LHCN-M2 (cell line): ENCODE measurements at places on chromosomes 4 and X.

- DNase-seq = no peak
These were observed 26.7 kb upstream of the ZCCHC13 start for GRCh38 chrX:74277320-74277719.

DNA sequence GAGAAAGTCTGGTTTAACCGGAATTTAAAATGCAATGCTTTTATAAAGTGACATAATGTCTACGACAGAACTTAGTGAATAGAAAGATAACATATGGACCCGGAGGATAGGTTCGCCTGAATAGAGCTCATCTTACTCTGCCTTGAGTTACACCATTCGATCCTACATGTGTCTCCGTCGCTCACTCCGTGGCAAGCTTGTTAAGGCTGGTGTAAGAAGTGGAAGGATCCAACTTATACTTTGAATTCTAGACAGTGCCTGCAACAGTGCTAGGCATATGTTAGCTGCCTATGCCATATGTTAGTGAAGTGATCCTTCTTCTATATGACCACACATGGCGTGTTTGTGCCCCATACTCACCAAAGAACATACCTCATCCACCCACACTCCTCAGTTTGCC lies 50.9 kb downstream of the SEL1L3 start:
- no peak for DNase-seq

DNA sequence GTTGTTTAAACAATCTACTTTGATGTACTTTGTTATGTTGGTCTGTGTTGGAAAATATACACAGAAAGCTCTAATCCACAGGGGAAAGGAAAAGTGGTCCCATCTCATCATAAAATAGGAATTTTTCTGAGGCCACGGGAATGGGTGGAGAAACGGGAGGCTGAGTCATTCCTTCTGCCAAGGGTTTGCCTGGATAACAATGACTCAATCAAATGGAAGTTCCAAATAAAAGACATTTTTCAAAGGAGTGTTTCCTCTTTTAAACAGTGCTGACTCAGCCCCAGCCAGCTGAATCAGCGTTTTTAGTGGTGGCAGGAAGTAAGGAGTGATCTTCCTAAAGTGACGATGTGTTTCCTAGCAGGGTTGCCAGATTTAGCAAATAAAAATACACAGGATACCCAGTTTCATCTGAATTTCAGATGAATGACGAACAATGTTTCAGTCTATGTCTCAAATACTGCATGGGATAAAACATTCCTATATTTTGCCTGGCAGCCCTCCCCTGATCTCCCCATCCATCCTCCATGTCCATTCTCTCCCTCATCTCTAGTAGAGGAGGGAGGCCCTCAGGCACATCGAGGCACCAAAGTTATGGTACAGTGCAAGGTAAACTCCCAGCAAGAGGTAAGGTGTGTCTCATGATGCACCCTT lies 345.4 kb upstream of the GATB start:
- peak; percentile 97 for DNase-seq

- no peak for DNase-seq
These were observed 361.1 kb downstream of the TRAM1L1 start for GRCh38 chr4:116724249-116724648.

GRCh38 chr4:94251094-94251493 lies 43.4 kb downstream of the SMARCAD1 start:
- no peak for DNase-seq

- no peak for DNase-seq
These were observed 1.8 kb downstream of the ZFYVE28 start for GRCh38 chr4:2416564-2417225.

DNA sequence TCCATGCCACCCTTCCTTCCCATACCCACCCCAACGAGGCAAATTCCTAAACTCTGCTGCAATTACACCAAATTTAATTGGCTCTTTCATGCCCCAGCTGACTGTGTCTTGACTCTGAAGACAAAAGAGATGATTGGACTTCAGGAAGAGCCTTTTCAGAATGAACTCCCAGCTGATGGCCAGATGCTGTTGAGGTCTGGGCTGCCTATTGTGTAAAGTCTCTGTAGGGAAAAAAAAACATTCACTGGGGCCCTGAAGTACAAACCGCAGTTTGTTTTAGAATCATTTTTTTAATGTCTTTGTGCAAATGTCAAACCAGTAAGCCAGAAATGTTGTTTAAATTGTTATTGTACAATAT lies 174.8 kb downstream of the HHIP start:
- DNase-seq = peak; percentile 62

- DNase-seq = no peak
These were observed 40.0 kb upstream of the APLN start for GRCh38 chrX:129694805-129695204.

GRCh38 chrX:2500091-2500802 lies 529 bp downstream of the DHRSX start:
- peak; percentile 72 for DNase-seq

DNA sequence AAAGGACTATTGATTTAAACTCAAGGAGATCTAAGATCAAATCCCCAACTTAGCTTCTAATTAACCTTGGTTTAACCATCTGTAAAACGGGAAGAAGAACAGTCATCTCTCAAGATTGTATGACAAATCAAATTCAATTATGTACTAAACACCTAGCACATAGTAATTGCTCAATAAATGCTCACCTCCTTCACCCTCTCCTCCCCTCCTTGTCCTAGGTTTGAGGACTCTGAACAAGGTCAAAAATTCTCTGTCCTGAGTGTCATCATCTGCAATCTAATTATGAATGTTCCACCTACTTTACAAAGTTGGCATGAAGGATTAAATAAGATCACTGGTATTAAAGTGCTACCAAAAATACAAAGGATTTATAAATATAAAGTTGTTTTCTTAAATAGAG lies 320.1 kb upstream of the PPARGC1A start:
- DNase-seq = no peak
